ENCODE measurements at places on chromosomes 4 and X.

- no peak for DNase-seq
Observed at GRCh38 chr4:75490155-75490554, 24.0 kb downstream of the RCHY1 start.

DNA sequence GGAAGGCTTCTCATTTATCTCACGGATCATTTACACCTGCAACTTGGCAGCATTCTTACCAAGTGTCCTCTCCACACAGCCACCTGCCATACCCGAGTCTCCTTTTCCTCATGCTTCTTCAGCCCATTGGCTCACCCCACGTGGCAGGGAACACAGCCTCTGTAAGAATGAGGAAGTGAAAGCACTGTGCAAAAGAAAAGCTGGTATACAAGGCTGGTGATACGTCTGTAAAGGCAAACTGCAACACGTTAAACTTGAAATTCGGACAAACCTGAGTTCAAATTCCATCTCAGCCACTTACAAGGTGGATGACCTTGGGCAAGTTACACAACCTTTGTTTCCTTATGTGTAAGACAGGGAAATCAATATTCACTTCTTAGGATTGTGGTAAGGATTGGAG lies 164.0 kb upstream of the RASGEF1B start:
- no peak for DNase-seq

DNA sequence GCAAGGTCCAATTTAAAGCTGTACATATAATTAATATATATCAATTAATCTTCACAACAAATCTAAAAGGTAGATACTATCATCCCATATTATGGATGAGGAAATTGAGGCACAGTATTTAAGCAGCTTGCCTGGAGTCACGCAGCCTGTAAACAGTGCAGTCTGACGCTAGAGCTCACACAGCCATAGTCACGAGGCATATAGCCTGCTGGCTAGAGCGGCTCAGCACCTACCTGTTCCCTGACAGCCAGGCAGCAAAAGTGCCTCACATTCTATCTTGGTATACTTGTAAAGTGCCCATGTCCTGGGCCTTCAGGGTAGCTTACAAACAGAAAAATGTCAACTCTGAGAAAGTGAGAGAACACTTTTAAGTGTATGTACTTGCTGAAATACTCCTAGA lies 222.6 kb upstream of the NEIL3 start:
- DNase-seq = no peak

DNA sequence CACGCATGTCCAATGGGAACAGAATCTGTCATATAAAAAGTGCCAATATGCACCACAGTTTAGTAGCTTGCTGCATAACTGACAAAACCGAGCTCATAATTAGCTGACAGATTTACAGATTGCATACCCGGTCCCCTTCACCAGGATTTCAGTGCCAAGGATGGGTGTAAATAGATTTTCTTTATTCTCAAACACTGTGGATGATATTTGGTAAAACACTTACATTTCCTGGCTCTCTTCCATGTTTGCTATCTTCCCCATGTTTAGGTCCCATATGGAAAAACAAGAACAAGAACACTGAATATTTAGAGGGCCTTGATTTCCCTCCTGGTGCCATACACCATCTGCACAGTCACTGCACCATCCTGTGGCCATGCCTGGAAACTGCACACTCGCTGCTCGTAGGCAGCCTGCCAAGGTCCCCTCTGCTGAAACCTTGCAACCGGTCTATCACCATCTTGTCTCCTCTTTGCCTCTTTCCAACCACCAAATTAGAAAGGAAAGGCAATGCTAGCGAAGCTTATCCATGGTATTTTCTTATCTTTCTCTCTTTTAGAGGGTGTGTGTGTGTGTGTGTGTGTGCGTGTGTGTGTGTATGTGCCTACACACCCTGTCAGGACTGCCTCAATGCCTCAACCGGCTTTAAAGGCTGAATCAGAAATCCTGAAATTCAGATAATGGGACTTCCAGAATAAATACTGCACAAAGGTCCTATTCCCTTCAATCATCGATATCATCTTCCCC lies 124.2 kb upstream of the MBNL3 start:
- peak; percentile 33 for DNase-seq

DNA sequence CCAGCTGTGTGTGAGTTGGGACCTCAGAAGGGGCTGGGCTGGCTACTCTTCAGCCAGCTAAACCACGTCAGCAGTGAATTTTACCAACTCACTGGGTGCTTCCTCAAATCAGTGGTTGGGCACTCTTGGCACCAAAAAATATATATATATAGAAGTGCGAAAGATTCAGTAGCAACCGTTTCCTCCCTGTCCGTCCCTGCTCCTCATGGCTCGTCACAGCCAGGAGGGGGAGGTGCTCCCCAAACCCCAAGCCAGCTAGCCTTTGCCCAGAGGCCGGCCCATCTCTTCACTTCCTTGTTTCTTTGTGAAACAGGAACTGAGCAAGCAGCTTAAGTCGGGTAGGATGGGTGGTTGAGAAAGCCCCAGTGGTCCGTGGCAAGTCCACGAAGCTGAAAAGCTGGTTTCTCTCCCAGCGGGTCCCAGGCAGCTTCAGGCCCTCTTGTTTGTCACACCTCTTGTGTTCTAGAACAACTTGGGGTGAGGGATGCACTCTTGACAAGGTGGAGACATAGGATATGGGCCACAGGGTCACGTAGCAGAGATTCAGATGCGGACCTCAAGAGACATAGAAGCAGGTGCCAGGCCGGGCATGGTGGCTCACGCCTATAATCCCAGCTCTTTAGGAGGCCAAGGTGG lies 6.8 kb upstream of the SASH3 start:
- DNase-seq = no peak

- no peak for DNase-seq
Observed at GRCh38 chrX:134936542-134936941, 54.2 kb upstream of the SMIM10 start.

GRCh38 chrX:140163371-140164159 lies 198.2 kb upstream of the CXorf66 start:
- DNase-seq = no peak

- DNase-seq = no peak
Observed at GRCh38 chrX:22795671-22796070, 204.1 kb upstream of the DDX53 start.

DNA sequence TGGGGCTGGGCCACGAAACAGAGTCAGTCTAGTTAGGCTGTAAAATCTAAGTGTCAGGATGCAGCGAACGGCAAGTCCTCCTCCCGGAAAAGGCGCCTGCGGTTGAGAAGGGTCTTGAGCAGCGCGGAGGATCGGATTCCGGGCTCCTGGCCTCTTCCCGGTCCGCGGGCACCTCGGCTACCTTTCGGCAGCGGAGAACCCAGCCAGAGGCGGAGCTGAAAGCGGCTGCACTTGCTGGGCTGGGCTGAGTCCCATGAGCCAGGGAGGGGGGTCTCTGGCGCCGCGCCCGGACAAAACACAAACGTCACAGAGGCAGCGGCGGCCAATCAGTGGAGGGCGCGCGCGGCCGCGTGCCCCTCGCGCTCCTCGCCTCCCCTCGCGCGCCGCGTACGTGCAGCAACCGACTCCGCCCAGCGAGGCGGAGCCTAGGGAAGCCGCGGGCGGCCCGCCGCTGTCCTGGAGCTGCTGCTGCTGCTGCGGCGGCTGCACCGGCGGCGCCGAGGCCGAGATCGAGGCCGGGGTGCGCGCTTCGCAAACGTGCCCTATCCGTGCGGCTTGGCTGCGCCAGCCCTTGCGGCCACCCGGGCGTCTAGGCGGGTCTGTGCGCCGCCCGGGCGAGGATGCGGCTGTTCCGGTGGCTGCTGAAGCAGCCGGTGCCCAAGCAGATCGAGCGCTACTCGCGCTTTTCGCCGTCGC lies at the start of gene PDK3:
TSS of gene PDK3 (plus strand) at position 451 of the 696 bp plus-strand sequence. CDS start at position 621, 170 bp downstream.
- peak; percentile 76 for DNase-seq

- DNase-seq = no peak
Observed at GRCh38 chr4:170007113-170007512, 19.1 kb downstream of the MFAP3L start.

All from stimulated activated CD4-positive, alpha-beta T cell treated with anti-CD3 and anti-CD28 coated beads, Interleukin-15, amount 100 ng/mL, for 48 hours (primary cell).